KG1 (cell line): ENCODE measurements at places on chromosomes 12 and 14.

- no peak for DNase-seq
These were observed 140.6 kb upstream of the MAP1LC3B2 start for GRCh38 chr12:116418551-116418950.

DNA sequence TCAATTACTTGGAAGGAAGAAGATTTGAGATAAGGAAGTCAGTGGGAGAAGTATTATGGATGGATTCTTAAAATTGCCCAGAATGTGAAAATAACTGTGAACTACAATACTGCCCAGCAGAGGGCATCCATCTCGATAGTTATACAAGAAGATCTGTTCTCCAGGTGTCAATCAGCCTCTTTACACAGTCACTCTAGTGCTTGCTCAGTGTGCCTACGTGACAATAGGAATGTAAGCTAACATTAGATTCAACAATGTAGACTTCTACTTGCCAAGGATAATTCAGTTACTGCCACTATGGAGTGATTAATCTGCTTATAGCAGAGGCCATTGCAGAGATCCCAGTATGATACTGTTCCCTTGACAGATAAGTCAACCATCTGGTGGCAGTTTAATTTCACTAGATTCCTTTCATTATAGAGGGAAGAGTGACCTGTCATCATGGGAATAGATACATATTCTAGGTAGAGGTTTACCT, 10.6 kb upstream of the MAP4K5 start:
- DNase-seq = peak; percentile 20

DNA sequence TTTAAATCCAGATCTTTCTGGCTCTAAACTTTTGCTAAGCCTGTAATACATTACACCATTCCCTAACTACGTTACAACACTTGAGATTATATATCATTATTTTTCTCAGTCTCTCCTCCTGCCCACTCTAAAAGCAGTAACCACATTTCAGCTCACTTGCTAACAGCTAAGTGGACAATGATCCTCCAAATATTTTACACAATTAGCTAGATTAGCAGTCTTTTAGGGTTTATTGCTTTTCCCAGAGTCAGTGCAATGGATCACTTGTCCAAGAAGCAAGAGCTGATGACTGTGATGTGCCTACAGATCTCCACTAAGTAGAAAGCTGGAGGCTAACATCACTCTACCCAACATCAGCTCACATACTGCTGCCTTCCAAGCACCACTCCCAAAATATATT, 17.6 kb downstream of the CPNE8 start:
- no peak for DNase-seq

GRCh38 chr12:5904969-5905368, 40.1 kb downstream of the ANO2 start:
- no peak for DNase-seq

GRCh38 chr14:100332797-100333196, 9.7 kb downstream of the SLC25A47 start:
- no peak for DNase-seq
